ENCODE measurements at places on chromosomes 2 and 18.

DNA sequence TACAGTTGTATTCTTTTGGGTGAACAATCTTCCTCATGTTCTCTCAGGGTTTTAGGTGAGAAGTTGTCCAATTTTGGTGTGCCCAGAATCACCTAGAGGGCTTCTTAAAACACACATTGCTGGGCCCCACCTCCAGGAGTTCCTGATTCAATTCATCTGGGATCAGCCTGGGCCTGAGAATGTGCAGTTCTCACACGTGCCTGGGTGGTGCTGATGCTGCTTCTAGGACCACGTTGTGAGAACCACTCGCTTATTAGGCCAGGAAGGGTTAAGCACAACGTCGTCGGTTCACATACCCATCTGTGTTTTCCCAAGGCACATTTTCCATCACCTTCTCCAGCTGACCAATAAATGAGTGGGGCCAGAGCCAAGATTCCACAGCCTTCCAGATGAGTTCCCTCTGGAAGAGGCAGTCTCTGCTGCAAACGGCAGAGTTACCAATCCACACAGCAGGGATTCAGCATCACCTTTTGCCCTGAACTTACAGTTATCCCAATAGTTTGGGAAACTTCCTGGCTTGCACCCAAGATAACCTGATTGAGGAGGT, 277.7 kb upstream of the HNRNPA3 start:
- DNase-seq = no peak

- DNase-seq = no peak
Observed at GRCh38 chr2:208541461-208541988, 134.9 kb downstream of the PTH2R start.

DNA sequence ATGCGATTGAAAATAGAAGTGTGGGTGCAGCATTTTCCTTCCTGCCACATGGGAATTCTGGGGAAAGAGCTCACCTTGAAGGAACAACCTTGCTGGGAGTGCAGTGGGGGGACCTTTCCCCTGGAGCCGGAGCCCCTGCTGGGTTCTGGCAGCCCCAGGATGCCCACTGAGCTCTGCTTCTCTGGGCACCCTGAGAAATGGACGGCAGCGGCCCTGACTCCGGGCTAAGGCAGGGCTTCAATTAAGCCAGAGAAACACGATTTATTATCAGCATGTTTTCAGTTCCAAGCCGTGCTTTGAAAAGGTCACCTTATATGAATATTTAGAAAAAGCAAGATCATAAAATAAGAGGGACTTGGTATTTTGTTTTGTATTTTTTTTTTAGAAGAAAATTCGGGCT, 68.5 kb downstream of the KLHL29 start:
- DNase-seq = no peak

DNA sequence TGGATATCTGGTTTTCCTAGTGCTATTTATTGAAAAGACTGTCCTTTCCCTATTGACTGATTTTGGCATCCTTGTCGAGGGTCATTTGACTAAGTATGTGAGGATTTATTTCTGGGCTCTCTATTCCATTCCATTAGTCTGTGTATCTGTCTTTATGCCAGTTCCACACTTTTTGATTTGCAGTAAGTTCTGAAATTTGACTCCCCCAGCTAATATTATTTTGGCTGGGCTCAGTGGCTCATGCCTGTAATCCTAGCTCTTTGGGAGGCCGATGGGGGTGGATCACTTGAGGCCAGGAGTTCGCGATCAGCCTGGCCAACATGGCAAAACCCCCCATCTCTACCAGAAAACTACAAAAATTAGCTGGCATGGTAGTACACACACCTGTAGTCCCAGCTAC, 46.8 kb upstream of the GAREM2 start:
- DNase-seq = peak; percentile 4
